ENCODE measurements at places on chromosomes 4 and X.

GRCh38 chr4:155972098-155972497 is 18.4 kb upstream of the CTSO start:
- DNase-seq = no peak

- no peak for DNase-seq
These were observed 51.5 kb downstream of the PJA1 start for GRCh38 chrX:69113723-69114122.

DNA sequence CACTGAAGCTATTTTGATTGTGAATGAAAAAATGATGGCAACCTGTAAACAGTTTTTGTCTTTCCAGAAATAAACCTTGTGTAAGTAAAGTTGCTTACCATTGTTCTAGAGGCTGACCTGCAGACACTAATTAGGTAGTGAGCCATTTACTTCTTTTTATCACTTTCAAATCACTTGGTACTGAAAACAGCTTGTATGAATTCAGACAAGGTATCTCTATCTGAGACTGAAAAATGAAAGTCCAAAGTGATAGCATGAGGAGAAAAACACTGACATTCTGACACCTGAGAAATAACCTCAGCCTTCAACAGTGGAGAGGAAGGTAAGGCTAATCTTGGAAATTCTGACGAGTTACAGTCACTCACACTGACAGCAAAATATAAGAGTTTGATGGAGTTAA is 238.8 kb downstream of the GPC3 start:
- no peak for DNase-seq

- no peak for DNase-seq
These were observed 11.5 kb upstream of the SERPINA7 start for GRCh38 chrX:106050054-106050453.

- DNase-seq = no peak
These were observed 112.9 kb downstream of the IRF2 start for GRCh38 chr4:184361443-184361842.

- DNase-seq = no peak
These were observed 380.6 kb downstream of the RAB28 start for GRCh38 chr4:13103382-13104015.

GRCh38 chr4:27861802-27862201 is 1001.2 kb downstream of the STIM2 start:
- no peak for DNase-seq

- no peak for DNase-seq
These were observed 375.2 kb downstream of the GALNTL6 start for GRCh38 chr4:172188248-172188988.

GRCh38 chr4:98663226-98664006 is 5.0 kb upstream of the TSPAN5 start:
- DNase-seq = peak; percentile 44

GRCh38 chrX:41317477-41318208 is 16.3 kb upstream of the DDX3X start:
- no peak for DNase-seq

- DNase-seq = no peak
These were observed 74.0 kb upstream of the BCOR start for GRCh38 chrX:40171513-40172400.

DNA sequence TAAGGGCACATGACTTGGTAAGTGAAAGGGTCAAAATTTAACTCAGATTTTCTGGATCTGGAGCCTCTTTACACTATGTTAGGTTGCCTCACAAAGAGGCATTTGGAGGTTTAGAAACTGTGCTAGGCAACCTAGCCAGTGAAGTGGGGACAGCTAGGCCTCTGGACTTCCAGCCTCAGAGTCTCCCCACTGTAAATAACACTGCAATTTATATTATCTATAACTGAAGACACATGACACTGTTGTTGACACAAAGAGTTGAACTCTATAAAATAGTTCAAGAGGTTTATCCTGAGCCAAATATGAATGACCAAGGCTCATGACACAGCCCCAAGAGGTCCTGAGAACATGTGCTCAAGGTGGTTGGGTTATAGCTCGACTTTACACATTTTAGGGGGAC is 74.9 kb upstream of the IQCM start:
- DNase-seq = no peak

- DNase-seq = no peak
These were observed 112.8 kb upstream of the DMD start for GRCh38 chrX:33324099-33324498.

Data from stimulated activated CD4-positive, alpha-beta T cell treated with anti-CD3 and anti-CD28 coated beads, Interleukin-2, amount 100 ng/mL, for 48 hours (primary cell).